A172 (cell line): ENCODE measurements at places on chromosomes 16 and 17.

GRCh38 chr17:45132572-45133463 lies 503 bp upstream of the PLCD3 start:
- DNase-seq = peak; percentile 83

DNA sequence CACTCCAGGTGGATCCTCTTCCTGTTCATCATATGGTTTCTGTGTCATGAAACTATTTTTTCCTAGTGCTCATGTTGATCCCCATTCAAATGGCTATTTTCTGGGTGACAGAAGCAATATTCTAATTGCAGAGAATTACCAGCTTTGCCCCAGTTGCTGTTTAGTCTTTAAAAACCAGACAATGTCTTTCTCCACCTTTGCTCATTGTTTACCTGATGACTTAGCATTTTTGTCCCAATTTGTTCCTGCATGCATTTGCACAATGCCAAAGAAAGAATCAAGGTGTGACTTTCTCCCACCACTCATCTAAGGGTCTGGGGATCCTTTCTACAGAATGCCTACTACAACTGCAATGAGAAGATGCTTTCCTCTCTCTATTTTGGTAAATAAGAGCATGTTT lies 439.9 kb upstream of the MAF start:
- no peak for DNase-seq

DNA sequence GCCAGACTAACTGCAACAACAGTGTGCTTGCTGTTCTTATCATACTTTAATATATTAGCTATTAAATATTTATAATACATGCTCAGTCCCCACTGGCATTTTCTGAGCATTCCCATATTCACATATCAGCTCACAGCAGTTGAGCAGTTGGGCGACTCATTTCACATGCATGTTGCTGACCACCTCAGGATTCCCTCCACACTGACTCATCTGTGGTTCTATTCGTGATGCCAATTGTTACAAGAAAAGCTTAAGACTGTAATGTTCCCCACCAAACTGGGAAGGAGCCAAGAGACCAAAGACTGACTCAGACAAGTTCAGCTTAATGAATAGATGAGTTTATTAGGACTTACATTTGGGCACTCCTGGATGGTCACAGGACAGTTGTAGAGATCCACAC lies 100.3 kb upstream of the KIF2B start:
- peak; percentile 92 for DNase-seq

- no peak for DNase-seq
These were observed 2.8 kb upstream of the MEAK7 start for GRCh38 chr16:84507011-84507982.

- DNase-seq = no peak
These were observed 1.7 kb downstream of the MYOCD start for GRCh38 chr17:12667299-12667958.
